ENCODE measurements at places on chromosomes 2 and 18. TPM values are rescaled to one million over a fixed set of nuclear protein-coding genes. Genes with fewer than 3 reads are reported as not detected.

- no peak for DNase-seq
Measured at GRCh38 chr2:204012072-204012653, 75.6 kb downstream of the ICOS start.

DNA sequence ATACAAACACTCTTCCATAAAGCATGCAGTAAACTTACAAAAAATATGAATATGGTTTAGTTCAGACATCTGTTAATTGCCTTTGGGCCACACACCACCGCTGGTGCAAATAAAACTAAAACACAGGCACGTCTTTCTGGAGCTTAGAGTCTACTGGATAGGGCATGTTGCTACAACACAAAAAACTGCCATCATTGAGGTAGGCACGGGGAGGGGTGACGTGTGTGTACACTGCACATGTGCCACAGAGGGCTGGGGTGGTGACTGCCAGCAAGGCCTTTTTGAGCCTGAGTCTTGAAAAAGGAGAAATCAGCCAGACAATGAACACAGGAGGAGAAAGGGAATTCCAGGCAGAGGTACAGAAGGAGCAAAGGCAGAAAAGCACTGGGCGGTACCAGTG, 5.1 kb downstream of the SERPINE2 start:
- no peak for DNase-seq

GRCh38 chr2:225693259-225693658, 293.7 kb downstream of the NYAP2 start:
- DNase-seq, result no peak

DNA sequence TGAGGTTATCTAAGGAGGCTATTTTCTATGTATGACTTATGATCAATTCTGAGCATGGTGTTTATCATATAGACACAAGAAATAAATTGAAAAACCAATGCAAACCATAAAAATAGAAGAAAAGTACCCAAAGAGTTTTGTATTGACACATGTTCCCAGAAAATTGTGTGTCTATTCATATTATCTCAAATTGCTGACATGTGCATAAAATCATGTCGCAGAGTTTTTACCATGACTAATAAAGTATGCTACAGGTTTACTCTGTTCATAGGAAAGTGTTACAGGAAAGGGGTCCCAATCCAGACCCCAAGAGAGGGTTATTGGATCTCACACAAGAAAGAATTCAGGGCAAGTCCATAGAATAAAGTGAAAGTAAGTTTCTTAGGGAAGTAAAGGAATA, 290.7 kb upstream of the NRXN1 start:
- DNase-seq, result no peak

DNA sequence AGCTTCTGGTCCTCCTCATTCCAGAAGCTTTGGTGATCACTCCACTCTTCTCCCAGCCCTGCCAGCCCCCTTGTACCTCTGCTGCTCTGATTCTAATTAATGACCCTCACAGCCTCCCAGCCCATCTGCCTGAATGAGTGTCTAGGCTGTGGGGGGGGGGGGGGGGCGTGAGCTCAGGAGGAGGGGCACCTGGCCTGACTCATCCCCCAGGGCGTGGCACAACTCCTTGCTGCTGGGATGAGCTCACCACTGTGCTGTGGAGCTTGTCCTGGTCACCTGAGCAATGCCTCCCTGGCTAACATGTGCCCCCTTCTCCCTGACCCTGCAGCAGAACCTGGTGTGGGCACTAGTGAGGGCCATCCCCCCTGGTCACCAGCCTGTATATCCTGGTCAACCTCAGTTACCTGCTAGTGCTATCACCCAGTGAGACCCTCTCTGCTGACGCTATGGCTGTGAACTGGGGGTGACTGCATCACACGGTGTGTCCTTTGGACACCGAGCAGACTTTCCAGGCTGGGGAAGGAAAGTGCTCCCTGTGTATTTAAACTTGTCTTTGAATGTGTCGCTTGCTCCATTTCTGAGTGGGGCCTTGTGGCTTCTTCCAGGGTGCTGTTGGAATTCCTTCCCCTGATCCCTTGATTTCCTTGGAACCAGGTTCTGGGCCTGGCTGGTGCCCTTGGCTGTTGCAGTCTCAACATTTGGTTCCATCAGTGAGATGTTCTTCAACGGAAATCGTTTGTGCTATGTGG, 41.5 kb upstream of the PUM2 start:
- no peak for DNase-seq

DNA sequence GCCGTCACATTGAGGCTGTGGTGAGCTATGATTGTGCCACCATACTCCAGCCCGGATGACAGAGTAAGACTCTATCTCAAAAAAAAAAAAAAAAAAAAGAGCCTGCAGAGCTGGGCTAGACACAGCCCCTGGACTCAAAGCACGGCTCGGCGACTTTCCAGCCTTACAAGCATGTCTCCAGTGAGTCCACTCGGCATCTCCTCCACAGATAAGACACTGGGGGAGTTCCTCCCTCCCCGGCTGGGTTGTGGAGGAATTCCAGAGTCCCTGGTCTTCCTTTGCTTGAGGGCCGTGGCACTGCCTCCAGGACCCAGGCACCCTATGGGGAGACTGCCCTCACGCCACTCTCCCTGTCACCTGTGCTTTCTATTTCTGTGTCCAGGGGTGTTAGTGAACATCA, 30.9 kb upstream of the RPL31 start:
- no peak for DNase-seq

The CD8B2 gene
- total RNA-seq, result 1.1 TPM

The HRH4 gene
- total RNA-seq, result 0.10 TPM

The ANO7 gene
- total RNA-seq, result 0.72 TPM

DNA sequence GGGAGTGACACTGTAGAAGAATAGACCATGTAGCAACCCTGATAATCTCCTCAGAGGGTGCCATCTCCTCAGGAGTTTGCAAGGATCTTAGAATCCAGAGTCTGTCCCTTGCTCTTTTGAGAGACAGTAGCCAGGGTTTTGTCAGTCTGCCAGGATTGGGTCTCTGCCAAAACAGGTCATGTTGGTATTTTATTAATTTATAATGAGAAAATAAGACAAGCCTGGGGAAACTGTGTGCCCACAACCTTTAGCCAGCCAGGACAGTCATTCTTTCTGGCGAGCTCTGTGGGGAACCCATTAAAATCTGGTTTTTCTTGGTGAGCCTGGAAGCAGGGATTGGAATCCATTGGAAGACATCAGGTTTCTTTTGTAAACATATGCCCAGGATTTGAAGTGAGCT, 78.6 kb downstream of the PTPRM start:
- DNase-seq, result no peak

The DSG4 gene
- not detected for total RNA-seq

GRCh38 chr2:222506230-222506935, 82.0 kb downstream of the SGPP2 start:
- DNase-seq, result no peak

The CCDC178 gene
- total RNA-seq, result not detected

DNA sequence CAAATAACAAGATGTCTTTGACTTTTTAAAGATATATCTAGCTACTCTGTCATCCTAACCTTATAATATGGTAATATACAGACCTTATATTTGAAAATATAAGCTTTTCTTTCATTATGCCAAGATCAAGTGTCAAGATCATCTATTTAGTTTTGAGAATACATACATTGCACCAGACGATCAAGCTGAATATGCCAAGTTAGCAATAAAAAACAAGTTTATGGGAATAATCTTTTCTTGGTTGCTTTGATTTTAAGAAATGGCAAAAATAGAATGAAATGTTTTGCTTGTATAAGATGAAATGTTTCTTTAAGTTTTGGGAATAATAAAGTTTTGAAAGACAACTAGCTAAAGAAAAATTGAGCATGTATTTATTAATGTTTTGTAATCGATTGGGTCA, 163.8 kb downstream of the DPP4 start:
- no peak for DNase-seq

DNA sequence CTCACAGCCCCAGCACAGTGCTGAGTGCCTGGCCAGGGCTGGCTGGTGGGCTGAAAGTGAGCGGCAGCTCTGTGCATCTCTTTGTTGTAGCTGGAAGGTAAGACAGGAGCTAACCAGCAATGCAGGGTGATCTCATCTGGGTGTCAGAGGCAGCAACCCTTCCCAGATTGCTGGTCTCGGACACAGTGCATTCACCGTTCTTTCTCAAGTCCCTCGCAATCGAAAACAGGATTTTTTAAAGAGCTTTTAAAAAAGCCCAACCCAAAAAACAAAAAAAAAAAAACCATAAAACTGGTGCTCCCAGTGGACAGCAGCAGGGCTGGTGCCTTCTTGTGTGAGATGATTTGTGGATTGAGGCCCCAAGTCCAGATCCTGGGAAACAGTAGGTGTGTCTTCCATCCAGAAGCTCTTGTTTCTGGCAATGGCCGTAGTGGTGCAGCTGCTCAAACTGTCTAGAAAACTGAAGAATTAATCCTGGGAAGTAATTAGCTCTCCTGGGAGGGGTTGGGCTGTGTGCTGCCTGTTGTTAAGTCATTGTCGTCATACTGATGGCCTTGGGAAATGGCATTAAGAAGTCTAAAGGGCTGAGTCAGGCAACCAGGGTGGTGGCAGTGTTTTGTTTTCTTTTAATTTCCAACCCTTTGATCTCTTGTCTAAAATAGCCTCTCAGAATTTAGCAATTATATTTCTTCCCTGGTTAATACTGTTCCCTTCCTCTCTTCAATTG, 156.7 kb downstream of the KLHL29 start:
- no peak for DNase-seq

GRCh38 chr18:59902993-59903610, 3.3 kb downstream of the PMAIP1 start:
- DNase-seq, result no peak

DNA sequence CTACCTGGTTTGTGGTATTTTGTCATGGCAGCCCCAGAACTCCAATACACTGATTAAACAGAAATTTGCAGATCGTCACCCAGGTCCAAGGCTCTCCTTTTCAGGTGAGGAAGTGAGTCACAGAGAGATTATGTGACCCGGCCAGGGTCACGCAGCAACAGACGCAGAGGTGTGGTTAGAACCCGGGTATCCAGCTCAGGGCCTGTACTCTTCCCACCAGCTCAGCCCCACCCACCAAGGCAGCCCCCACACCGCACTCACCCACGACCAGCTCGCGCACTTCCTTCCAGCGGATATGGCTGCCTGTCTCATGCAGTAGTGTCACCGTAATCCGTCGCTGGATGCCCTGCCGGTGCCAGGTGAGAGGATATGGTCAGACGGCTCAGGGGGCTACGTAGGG, 48.1 kb downstream of the AQP12A start:
- DNase-seq, result peak; percentile 32

The CCDC148 gene
- 0.14 TPM for total RNA-seq

DNA sequence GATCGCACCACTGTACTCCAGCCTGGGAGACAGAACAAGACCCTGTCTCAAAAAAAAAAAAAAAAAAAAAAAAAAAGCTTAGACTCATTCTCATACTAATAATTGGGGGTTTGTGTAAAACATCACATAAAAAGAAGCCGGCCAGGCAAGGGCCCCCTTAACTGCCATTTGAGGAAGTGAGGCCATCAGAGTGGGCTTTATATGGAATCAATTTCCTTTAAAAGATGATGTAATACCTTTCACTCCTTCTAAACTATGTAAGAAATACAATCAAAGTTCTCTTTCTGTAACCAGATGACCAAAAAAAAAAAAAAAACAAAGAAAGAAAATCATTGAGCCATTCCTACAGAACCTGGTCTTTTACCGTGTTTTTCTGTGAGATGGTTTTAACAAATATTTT, 13.1 kb upstream of the GPR55 start:
- DNase-seq, result no peak

- no peak for DNase-seq
Measured at GRCh38 chr18:8561123-8561910, 47.9 kb upstream of the RAB12 start.

DNA sequence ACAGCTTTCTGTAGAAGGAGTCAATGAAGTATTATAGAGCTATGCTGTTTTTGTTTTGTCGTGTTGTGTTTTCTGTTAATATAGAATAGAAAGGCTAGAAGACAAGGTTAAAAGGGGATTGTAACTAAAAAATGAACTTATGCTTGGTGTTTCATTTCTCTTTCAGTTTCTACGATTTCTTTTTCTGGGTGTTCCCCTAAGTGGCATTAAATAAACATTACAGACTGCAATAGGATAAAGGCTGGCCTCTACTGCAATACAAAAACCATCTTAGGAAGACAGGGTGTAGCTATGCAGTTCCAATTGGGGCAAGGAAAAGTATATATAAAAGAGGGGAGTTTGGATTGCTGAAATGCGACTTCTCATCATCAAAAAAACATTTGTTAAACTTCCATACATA, 1609.7 kb upstream of the ACVR2A start:
- no peak for DNase-seq

- no peak for DNase-seq
Measured at GRCh38 chr2:67065046-67065445, 332.1 kb upstream of the ETAA1 start.

DNA sequence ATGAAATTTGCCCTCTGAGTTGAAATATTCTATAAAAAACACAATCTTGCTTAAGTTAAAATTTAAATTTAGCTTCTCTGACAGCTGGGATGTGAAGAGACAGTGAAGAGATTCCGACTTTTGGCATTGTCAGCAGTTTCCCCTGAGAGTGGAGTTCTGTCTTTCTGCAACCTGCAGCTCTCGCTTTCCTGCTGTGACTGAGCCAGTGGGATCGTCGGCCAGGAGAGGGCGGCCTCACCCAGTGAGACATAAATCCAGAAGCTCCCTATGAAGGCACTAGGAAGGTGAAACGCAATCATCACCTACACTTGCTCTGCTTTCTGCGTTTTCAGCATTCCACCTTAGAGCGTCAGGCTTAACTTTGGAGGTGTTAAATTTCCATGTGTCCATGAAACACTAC, 75.4 kb upstream of the HNMT start:
- no peak for DNase-seq

The CD8A gene
- 180 TPM for total RNA-seq

DNA sequence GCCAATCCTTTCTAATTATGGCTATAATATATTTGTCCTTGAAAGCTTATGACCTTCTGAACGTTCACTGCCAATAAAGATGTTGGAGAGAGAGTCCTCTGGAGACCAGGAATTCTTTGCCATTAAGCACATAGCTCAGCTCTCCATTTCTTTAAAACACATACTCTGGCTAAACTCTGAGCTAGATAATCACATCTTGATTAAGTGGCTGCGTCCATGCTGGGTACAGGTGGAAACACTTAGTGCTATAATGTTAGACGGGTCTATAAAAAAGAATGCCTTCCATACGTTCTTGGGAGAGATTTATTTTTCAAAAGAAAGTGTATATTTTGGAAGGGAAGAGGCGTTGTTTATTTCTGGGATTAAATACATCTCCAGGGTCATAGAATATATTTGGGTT, 314.5 kb downstream of the LPIN1 start:
- no peak for DNase-seq

The THSD7B gene
- total RNA-seq, result 0.49 TPM

DNA sequence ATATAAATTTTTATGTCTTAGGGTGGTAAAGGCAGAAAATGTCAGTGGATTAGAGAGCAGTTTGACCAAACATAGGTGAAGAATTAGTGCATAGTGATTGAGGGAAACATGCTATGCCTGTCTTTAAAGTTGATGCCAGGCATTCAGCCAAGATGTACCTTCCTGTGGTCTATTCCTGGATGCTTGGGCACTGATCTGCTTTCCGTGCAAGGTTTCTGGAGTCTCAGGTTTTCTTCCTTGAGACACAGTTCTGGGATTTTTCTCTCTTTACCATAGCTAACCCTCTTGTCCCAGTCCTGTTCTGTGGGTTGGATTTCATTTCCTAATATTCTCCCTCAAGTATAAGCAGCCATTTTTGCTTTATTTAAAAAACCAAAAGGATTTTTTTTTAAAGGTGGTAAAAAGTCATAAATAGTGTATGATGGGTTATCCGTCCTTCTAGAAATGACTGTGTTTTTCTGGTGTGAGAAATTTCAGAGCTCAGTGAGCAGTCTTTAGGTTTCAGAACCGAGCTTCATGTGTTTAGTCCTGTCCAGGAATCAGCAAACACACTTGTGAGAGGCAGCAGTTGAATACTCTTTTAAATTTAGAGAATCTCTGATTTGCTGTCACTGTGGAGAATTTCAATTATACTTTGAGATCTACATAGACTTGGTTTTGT, 43.0 kb upstream of the CYBRD1 start:
- peak; percentile 1 for DNase-seq
